ENCODE measurements at places on chromosomes 2 and 18.

DNA sequence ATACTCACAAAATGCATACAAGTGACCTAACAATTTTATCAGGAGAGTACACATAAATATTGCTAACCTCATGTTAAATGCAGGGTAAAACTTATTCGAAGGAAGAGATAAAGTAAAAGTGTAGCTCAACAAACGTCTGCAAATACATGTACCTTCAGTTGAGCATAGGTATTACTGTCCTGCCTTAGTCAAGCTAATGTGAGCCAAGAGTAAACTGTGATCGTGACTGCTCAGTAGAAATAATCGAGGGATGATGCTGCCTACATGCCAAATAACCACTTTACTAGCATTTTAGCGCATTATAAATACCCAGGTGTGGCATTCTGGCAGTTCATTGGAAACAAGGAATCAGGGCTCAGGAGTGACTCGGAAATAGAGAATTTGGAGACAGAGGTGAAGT, 779.5 kb downstream of the SOCS6 start:
- DNase-seq = no peak

DNA sequence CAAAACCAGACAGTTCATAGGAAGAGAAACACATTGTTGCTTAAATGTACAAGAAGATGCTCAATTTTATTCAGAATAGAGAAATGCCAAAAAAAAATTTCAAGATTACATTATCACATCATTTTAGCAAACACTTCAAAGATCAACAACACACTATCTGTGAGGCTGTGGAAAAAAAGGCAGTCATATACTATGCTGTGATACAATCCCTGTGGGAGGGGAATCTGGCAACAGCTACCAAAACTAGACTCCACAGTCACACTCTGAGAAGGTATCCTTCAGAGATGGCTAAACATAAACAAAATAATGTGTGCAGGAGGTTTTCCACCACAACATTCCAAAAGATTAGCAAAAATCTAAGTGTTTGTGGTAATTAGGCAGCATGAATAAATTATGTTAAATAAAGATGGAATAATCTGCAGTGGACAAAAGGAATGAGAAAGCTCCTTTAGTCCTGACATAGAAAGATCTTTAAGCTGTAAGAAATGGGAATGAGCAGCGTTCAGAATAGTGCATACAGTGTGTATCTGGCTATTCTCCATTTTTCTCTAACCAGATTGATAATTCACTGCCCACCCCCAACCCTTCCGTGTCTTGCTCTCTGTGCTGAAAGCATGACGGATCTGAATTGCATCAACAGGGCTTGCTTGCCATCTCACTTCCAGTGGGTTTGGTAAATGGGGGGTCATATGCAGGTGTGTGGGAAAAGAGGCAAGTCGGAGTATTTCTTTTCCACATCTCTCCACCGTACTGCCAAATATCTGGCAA, 329.6 kb downstream of the MBD2 start:
- no peak for DNase-seq

- no peak for DNase-seq
Measured at GRCh38 chr2:172281648-172282570, 145.5 kb upstream of the ITGA6 start.

DNA sequence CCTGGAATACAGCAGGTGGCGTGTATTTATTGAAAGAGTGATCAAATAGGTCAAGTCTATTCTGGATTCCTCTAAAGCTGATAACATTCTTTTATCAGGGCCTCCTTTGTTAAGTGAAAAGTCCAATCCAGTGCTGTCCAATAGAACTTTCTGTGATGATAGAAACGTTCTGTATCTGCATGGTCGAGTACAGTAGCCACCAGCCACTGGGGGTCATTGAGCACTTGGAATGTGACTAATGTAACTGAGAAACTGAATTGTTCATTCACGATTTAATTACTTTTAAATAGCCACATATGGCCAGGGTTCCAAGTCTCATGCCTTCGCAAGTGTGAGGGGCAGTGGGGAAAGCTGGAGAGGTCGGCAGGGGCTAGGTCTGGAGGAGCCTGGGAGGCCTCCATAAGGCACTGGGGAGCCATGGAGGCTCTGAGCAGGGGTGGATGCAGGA, 20.5 kb downstream of the SH2D6 start:
- DNase-seq = no peak

DNA sequence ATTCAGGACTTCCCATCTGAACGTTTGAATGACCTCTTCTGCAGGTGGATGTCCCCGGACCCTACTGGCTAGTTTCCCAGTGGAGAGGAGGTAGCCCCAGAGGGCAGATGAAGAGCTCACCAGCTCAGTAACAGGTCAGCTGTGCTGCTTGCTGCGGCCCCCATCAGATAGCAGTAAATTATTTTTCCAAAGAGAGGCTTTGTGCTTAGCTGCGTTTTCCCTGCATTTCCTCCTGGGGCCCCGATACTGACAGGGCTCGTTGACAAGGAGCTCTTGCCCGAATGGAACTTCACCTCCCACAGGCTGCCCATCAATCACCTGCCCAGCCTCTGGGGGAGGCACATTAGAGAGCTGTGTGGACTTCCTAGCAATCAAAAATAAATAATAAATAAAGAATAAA, 185.8 kb downstream of the DOK6 start:
- no peak for DNase-seq

GRCh38 chr2:67399144-67399543, 2.0 kb downstream of the ETAA1 start:
- no peak for DNase-seq

DNA sequence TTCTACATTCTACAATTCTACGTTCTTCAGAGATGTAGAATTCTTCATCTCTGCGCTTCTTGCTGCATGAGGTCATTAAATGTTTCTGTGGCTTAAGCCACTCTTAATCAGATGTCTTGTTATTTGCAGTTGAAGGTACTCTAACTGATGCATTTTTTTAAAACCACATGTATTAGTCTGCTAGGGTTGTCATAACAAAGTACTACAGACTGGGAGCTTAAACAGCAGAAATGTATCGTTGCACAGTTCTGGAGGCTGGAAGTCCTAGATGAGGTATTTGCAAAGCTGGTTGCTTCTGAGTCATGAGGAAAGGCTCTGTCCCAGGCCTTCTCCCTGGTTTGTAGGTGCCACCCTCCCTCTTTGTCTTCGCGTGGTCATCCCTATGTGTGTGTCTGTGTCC, 176.3 kb upstream of the GLI2 start:
- DNase-seq = no peak

GRCh38 chr18:7666195-7666776, 99.2 kb downstream of the PTPRM start:
- DNase-seq = no peak

- no peak for DNase-seq
Measured at GRCh38 chr2:172109988-172110811, 7.5 kb upstream of the DLX2 start.

DNA sequence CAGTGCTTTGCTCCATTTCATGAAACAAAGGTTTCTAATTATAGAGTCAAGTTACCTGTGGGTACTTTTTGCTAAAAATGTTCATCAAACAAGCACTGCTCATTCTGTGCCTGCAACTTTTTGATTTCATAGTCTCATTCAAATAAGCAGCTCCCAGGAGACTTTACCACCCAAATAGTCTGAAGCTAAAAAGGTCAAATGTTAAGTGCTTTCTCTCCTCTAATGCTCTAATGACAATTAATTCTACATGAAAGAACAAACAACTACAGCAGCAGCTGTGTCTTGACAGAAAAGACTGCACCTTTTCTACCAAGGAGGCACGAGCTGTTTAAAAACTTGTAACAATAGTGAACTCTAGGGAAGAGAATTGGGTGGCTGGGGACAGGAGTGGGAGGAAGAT, 65.3 kb downstream of the CCDC93 start:
- DNase-seq = no peak

GRCh38 chr2:109242654-109243331, 113.8 kb downstream of the SH3RF3 start:
- DNase-seq = no peak

- no peak for DNase-seq
Measured at GRCh38 chr18:9890957-9891356, 5.2 kb downstream of the TXNDC2 start.

DNA sequence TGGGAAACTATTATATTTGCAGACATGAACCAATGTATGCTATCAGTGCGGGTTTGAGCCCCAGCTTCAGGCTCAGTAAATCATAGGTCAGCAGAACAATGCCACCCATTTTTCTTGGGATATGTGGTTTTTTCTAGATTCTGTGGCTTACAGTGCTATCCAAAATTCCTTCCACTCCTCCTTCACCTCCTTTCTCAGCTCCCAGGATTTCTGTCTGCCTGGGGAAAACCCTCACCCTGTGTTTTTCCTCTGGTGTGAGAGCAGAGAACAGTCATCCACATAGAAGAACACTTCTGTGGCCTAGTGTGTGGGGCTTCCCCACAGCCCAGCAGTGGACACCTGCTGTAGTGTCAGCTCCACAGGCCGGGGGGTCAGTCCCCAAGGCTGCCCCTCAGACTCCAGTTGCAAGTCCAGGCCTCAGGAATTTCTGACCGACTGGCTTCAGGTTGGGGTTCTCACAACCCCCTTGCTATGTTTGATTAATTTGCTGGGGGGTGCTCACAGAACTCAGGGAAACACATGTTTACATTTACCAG, 238.2 kb downstream of the LDLRAD4 start:
- DNase-seq = no peak

- DNase-seq = no peak
Measured at GRCh38 chr2:99891428-99891780, 251.0 kb downstream of the AFF3 start.

GRCh38 chr2:8985561-8986326, 17.7 kb downstream of the MBOAT2 start:
- DNase-seq = no peak

- DNase-seq = no peak
Measured at GRCh38 chr18:45628979-45629958, 14.0 kb downstream of the SLC14A2 start.

GRCh38 chr2:20542269-20542668, 95.4 kb downstream of the RHOB start:
- no peak for DNase-seq

GRCh38 chr2:119025013-119025412, 83.0 kb downstream of the MARCO start:
- DNase-seq = no peak

GRCh38 chr2:168583064-168583709, 127.1 kb downstream of the CERS6 start:
- DNase-seq = no peak

GRCh38 chr18:36460324-36460850, 162.9 kb downstream of the FHOD3 start:
- no peak for DNase-seq

DNA sequence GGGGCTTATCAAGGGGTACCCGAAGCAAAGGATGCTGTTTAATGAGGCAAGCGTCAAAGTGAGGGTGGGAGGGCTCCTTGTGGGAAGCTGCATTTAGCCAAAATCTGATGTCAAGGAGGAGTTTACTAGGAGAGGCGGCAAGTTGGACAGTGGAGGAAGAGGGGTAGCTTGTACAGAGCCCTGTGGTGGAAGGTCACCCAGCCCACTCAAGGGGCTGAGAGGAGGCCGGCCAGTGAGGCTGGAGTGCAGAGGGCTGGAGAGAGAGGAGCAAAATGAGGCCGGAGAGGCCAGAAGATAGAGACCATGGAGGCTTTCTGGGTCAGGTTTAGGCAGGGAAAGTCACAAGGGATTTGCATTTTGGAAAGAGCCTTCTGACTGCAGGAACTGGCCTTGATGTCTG, 49.5 kb downstream of the ASB1 start:
- DNase-seq = no peak

- DNase-seq = no peak
Measured at GRCh38 chr2:43340066-43340465, 113.7 kb upstream of the ZFP36L2 start.

DNA sequence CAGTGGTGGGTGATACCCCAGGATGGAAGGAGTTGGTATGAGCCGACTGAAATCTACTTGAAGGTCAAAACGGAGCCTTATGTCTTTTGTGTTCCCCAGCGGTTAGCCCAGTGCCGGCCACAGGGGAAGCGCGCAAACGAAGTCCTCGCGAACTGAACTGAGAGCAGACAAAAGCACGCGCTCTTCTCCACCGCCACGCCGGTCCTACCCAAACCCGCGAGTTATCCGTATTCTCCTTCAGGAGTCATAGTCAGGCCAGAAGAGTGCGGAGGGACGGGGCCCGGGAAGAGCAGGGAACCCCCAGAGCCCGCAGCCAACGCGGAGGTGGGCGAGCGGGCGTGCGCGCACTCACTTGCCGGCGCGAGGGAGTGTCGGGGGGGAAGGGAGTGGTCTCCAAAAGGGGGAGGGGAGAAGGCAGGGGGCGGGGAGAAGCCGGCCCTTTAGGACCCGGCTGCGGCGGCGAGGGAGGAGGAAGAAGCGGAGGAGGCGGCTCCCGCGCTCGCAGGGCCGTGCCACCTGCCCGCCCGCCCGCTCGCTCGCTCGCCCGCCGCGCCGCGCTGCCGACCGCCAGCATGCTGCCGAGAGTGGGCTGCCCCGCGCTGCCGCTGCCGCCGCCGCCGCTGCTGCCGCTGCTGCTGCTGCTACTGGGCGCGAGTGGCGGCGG, at the start of gene IGFBP2:
Gene IGFBP2 (plus strand): TSS at position 469 of the 664 bp plus-strand sequence. CDS start 104 bp downstream, at position 573.
- peak; percentile 35 for DNase-seq

DNA sequence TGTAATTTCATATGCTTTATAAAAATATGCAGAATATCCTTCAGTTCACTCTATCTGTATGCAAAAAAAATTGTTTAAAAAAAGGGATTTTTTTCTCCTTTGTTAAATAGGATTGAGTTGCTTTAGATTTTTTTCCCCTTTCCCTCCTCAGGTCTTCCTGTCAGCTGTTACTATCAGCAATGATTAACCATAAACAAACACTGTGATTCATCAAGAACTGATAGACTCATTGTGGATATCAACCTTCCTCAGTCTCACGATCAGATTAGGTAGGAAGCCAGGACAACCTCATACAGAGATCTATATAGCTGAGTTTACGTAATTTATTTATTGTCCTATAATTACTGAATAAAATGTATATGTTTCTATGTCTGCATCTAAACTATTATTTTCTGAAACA, 2136.2 kb upstream of the CELF4 start:
- no peak for DNase-seq

DNA sequence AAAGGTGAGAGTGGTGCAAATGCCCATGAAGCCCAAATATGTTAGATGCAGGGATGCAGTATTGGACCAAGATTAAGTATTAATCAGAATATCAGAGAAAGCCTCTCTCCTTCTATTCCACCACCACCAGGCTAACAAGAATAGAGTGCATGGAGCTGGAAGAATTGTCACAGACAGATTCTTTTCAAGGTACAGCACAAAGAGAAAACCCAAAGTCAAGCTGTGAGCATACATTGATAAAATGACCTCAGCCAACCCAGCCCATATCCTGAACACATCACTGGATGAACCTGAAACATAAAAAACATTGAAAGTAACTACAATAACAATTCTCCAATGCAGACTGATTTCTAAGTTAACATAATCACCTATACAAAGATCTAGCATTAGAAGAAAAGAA, 445.7 kb upstream of the NETO1 start:
- no peak for DNase-seq

GRCh38 chr2:41283079-41283775, 764.6 kb upstream of the PKDCC start:
- no peak for DNase-seq
